ENCODE measurements at places on chromosomes 6 and 20.

- no peak for DNase-seq
These were observed 14.2 kb upstream of the CALHM5 start for GRCh38 chr6:116497113-116497676.

DNA sequence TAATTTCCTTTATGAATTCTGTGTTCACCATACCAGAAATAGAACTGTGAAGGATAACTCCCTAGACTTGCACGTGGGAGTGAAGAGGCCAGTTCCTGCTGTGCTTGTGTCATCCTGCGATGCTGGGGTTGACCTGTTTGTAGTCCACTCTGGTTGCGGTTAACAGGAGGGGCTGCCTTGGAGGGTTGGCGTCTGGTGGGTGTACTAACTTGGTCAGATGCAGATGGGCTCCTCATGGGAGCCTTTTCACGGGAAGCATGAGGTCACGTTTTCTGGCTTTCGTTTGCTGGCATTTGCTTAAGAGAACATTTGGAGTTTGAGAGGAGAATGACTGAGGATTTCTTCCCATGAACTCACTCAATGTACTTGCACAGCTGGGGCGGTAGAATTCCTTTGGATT lies 41.2 kb downstream of the IGF2R start:
- no peak for DNase-seq

DNA sequence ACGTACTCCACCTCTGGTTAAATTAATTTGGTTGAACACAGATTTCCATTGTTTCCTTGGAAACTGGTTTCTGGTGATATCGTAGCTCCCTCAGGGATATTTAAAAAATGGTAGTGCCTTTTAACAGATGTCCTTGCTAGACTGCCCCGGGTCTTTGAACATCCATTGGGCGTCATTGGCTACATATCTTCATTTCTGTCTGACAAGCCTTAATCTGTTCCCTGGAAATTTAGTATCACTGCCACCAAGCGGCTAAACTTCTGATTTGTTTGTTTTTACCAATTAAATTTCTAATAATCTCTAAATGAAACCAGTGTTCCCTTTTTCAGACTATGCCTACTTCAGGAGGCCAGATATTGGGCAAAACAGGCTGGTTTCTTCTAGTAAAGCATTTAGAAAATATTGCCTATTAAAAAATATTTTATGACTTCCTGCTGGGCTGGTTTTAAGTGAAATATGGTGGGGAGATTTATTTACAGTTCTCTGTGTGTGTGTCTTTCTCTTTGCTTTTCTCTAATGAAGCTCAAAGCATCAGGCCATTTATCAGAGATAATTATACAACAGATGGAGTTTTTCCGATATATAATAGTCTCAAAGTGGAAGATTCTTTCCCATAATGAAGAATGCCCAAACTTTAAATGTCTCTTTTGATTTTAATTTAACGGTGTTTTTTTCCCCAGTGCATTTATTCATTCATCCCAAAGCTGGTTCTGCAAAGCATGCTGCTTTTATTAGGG lies 249.5 kb downstream of the ZFAND3 start:
- no peak for DNase-seq

DNA sequence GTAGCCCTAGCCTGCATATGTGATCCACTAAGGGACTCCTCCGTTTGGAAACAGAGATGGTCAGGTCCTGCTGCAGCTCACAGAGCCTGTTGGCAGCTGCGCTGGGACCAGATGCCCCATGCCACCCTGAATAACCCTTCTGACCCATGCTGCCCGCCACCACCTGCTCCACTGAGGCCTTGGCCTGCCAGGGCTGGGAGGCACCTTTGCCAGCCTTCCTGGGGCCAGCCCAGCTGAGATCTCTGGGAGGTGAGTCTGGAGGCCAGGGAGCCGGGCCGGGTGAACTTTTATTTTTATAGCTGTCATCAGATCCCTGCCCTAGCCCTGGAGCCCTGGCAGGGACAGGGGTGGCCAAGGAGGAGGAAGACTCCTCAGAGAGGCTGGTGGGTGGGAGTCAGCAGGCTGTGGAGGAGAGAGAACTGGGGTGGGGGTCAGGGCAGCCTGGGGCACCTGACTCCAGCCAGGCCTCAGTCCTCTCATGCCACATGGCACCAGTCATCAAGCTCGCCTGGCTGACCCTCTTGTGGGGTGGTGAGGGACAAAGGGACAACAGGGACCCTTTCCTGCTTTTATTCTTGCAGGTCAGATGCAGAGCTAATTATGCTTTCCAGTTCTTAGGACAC lies 10.0 kb downstream of the CEBPB start:
- DNase-seq = no peak

- DNase-seq = no peak
These were observed 63.5 kb downstream of the MAN1A1 start for GRCh38 chr6:119285908-119286625.

DNA sequence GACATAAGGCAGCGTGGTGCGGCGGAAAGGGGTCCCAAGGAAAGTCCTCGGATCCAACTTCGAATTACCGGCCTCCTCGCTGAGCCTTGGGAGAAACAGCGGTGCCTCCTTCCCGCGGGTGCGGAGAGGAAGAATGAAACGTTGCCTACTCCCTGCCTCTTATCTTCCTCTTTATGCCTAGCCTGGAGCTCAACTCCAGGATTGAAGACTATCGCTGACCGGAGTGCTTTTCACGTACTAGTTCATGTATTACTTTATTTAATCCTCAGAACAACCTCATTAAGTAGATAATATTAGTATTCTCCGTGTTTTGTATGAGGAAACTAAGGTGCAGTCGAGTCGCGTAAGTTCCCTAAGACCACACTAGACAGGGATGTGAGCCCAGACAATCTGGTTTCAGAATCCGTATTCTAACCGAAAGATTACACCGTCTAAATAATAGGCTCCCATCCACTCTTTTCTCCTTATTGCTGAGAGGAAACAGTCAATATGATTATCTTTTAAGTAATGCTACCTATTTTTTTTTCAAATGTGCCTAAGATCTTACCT lies 793 bp upstream of the PDSS2 start:
- DNase-seq = no peak

GRCh38 chr20:44080064-44080463 lies 106.9 kb downstream of the JPH2 start:
- DNase-seq = peak; percentile 54

- no peak for DNase-seq
These were observed 36.3 kb downstream of the IGF2R start for GRCh38 chr6:160005211-160005610.

DNA sequence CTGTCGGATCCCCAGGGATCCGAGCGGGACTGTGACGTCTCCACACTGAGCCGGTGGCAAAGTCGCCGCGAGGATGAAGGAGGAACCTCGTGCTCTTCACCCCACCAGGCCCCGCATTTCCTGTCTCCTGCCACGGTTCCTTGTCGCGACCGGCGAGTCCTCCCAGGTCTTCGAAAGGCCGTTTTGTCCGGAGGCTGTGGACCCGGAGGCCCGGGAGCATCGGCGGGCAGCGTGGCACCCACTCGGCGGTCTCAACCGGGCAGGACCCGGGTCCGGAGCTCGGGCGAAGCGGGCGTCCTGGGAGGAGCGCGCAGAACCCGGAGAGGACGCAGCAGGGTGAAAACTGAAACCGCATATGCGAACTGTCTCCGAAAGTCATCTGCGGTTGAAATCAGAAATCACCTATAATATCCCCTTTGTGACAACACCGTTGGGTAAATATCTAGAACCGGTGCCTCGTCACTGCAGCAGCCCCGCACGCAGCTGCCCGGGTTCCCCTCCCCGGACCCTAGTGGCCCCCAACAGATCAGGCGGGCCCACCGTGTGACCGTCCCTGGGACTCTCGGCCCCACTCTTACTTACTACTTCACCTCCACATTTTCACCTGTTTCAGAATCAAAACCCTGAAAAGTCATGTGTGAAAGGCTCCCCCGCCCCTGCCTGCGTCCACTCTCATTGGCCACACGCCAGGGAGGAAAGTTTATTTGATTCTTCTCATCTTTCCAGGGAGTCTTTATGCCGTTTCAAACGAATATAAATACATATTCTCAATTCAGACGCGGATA lies 3.1 kb upstream of the ULBP2 start:
- peak; percentile 86 for DNase-seq

- no peak for DNase-seq
These were observed 2.9 kb downstream of the SLC35B2 start for GRCh38 chr6:44254191-44255104.

DNA sequence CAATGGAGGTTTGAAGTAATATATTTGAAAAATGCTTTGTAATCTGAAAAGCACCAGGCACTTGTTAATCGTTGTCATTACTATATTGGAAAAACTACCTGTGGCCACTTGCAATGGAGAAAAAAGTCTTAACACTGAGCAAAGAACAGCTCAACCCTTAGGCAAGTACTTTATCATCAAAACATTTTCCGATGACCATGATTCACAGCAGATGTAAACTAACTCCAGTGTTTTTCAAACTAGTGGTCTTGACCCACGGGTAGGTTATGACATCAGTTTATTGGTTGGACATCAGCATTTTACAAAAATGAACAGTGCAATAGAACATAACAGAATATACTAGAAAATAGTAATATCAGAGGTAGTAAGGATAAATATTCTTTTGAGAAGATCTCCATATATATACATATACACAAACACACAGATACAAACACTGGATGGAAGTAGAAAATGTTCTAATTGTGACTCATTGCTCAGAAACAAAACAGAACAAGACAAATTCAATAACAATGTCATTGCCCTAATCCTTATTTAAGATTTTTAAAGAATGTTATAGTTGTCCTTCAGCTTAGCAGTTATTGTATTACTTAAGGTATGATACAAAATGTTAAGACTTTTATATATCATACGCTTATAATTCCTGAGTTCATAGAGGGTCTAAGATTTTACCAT lies 123.0 kb downstream of the PLCB1 start:
- DNase-seq = no peak

GRCh38 chr6:72832271-72832670 lies 210.4 kb downstream of the KCNQ5 start:
- no peak for DNase-seq

DNA sequence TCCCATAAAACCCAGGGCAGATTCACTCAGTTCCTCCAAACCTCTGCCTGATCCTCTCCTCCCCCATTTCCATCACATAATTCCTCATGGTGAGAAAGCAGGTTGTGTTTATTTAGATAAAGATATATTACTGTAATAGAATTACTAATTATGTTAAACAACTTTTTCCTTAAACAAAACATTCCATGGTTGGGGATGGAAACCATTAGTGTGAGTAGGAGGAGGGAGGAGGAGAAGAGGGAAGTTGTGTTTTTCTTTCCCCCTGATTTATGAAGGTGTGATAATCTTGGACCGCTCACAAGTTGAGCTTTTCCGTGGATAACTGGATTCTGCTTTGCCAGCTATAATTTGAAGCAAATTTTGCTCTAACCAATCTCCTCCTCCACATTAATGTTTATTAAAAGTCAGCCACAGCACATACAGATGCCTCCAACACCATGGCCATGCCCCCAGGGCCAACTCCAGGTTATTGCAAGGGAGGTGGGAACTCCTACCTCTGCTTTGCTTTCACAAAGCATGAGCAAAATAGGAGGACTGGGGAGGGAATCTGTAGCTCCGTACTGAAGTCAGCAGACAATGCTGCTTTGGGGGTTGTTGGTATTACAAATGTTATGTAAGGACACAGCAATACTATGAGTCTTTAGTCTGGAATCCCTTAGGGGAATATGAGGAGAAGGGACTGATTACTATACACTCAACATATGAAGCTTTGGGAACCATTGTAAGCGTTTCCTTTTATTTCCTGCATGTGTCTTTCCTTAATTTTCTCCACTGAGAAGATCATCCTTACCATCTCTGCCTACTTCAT lies 542.0 kb downstream of the DHX35 start:
- no peak for DNase-seq

DNA sequence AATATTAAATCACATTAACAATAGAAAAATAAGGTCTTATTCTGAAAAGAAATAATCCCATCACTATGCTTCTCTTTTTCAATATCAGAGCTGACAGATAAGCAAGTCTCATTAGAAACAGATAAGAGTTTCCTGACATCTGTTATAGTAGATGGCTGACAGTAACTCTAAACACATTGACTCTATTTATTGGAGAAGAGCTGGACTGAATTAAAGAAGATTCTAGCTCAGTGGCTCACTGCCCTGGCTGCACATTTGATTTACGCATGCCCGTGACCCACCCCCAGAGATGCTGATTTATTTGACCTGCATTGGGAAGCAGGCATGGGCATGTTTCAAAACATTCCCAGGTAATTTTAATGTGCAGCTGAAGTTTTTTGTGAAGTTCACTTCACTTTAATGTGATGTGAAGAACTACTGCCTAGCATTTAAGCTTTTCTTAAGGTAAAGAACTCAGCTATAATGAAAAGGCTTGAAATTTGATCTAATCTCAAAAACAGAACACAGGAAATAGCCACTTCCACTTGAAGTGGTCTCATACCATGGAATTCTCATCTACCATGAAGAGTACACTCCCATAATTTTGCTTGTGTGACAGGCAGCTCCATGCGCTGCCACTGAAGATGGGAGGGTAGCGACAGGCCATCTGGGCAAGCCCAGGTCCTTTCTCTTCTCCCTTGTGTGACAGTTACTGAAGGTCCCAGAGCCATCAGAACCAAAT lies 162.3 kb downstream of the TPBG start:
- DNase-seq = no peak

- DNase-seq = no peak
These were observed 19.0 kb downstream of the LRRC1 start for GRCh38 chr6:53813801-53814200.

DNA sequence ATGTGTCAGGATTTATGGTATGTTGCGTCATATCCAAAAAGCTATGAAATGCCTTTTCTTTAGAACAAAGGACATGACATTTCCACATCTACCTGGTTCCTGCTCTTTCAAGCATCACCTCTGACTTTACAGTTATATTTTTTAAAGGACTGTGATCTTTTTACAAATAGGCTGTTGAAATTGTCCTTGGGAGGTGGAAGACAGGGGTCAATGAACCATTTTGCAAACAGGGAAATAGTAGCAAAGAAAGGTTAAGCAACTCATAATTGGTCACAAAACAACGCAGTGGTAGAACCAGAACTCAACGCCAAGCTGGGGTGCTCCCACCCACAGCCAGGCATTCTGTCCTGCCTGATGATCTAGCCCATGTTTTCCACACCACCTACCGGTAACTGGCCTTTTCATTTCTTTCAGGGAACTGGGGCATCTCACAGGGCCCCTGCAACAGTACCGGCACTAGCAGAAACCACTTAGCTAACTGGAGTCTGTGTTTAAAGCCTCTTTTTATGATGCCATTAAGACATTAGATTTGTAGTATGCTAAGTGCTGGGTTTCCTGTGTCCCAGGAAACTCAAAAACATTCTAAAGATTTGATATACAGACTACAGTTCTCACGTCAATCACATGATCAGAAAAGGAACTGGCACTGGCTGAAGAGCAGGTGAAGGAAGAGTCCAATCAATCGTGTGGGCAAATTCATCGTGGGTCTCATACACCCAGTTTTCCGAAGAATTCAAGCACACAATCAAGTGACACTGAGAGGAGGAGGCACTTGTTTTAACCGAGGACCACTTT lies 13.9 kb downstream of the ZNF217 start:
- DNase-seq = peak; percentile 77

GRCh38 chr6:158852312-158853071 lies 33.3 kb upstream of the EZR start:
- DNase-seq = peak; percentile 75

- DNase-seq = no peak
These were observed 146.7 kb upstream of the ATXN1 start for GRCh38 chr6:16907991-16908390.
